Stimulated activated CD4-positive, alpha-beta T cell treated with anti-CD3 and anti-CD28 coated beads, TNF-alpha, amount 100 ng/mL, for 48 hours (primary cell): ENCODE measurements at places on chromosomes 5 and 9.

DNA sequence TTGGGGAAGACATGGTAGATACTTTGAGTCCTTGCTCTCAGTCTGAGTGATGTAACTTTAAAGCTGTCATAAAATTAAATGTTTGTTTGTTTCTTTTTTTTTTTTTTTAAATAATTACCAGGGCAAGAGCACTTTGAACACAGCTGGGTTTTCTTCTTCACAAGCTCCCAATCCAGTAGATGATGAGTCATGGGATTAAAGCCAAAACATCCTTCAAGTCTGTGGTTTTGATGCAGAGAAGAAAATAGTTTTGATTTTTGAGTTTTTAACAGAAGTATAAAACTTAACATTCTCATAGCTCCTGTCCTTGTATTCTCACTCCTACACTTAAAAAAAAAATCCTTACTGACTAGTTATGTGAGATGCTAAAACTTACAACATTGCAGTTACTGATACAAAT, 34.8 kb upstream of the IL31RA start:
- no peak for DNase-seq

DNA sequence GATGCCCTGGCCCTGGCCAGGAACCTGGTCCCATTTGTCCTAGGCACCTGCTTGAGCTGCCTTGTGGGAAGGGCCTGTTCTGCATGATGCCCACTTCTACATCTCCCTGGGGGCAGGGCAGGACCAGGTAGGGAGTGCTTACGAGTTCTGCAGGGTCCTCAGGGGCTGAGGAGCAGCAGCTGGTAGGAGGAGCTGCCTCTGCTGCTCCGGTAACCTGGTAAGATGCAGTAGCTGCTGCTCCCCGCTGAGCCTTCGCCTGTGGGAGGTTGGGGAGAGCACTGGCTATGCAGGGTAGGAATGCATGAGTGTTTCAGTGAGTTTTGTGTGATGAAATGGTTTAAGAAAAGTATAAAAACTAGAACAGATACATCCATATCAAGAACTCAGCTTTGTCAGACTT, 13.6 kb downstream of the LRRC8A start:
- DNase-seq, result no peak

GRCh38 chr9:26500471-26500870, 392.1 kb downstream of the CAAP1 start:
- DNase-seq, result no peak

DNA sequence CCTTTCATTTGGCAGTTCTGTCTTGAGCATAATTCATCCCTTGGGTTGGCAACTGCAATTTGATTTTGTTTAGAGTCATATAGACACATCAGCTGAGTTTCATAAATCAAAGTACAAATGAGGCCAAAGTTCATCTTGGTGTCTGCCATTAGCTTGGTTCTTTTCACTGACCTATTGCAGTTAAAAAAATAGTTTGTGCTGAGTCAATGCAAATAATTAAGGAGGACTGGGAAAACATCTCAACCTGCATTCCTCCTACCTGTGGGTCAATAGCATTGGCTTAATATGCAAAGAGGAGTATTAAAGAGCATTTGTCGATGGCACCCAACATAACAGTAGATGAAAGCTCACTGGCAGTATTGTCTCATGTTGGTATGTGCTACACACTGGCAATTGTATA, 1.6 kb downstream of the PKD2L2 start:
- DNase-seq, result no peak

GRCh38 chr9:131657456-131657855, 82.4 kb downstream of the RAPGEF1 start:
- no peak for DNase-seq

DNA sequence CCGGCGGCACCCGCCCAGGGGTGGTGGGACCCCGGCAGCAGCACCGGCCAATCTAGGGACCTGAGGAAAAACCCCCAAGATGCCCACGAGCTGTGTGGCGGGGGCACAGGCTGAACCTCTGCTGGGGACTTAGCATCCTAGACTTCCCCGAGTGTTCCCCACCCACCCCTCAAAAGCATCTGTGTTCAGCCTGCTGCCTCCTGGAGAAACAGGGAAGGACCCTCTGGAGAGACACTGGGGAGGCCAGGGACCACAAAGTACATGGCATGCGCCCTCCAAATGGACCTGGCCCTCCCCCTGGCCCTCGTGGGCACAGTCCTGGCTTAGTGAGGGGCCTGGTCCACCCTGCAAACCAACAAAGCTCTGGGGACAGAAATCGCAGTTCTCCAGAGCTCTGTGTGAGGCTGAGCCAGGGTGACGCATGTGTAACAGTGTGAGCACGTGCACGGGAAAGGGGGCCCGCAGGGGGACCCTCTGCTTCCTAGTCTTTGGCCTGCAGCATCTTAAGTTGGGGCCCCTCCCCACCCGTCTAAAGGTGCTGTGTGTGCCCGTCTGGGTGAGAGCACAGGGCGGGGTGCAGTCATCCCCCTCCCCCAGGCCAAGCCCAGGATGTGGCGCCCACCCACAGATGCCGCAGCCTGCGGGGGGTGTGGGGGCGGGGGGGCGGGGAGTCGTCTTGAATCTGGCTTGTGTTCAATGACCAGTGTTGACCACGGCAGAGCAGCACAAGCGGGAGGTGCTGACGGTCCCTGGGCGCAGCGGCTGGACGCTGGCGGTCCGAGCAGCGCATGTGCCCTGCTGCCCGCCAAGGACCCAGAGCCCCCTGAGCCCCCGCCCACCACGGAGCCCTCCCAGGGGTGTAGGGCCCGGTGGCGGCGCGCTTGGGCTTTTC, 672 bp upstream of the KCNT1 start:
- no peak for DNase-seq

- DNase-seq, result no peak
These were observed 184.4 kb downstream of the CD180 start for GRCh38 chr5:67012171-67012570.

- no peak for DNase-seq
These were observed 29.8 kb downstream of the ADAM19 start for GRCh38 chr5:157545610-157546310.

- no peak for DNase-seq
These were observed 23.4 kb upstream of the GALNT10 start for GRCh38 chr5:154166901-154167791.

- no peak for DNase-seq
These were observed 1783.7 kb upstream of the CDH9 start for GRCh38 chr5:28822071-28822470.

GRCh38 chr9:80093695-80094094, 521.9 kb downstream of the TLE4 start:
- DNase-seq, result no peak
